ENCODE measurements at places on chromosomes 7 and 10. TPM values are rescaled to one million over a fixed set of nuclear protein-coding genes. Genes with fewer than 3 reads are reported as not detected.

- DNase-seq = no peak
Observed at GRCh38 chr7:142620402-142620801, 128.9 kb upstream of the PRSS1 start.

GRCh38 chr10:29443745-29444523 is 155.1 kb downstream of the LYZL1 start:
- DNase-seq = no peak

The PNLIPRP3 gene
- not detected for total RNA-seq

DNA sequence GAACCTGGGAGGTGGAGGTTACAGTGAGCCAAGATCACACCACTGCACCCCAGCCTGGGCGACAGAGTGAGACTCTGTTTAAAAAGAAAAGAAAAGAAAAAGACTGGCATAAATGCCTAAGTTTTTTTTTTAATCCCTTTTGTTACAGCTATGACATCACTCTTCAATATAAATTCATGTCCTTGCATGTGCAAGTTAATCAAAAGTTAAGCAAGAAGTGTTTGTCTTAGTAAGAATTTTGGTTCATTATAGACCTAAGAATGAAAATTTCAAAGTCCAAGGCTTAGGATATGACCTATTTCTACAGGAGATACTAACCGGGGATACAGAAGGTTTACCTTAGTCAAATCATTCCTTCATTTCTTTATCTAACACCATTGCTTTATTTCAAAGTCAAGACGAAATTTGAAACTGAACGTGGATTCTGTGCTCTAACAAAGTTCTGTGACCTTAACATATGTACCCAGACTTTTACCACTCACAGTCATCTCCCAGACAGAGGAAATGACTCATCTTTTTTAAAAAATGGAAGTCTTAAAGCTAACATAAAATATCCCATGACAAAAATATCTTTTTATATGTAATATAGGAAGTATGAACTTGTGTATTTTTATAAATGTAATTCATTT is 29.3 kb upstream of the ITGB8 start:
- DNase-seq = no peak

The CHST3 gene
- total RNA-seq = 2.5 TPM

DNA sequence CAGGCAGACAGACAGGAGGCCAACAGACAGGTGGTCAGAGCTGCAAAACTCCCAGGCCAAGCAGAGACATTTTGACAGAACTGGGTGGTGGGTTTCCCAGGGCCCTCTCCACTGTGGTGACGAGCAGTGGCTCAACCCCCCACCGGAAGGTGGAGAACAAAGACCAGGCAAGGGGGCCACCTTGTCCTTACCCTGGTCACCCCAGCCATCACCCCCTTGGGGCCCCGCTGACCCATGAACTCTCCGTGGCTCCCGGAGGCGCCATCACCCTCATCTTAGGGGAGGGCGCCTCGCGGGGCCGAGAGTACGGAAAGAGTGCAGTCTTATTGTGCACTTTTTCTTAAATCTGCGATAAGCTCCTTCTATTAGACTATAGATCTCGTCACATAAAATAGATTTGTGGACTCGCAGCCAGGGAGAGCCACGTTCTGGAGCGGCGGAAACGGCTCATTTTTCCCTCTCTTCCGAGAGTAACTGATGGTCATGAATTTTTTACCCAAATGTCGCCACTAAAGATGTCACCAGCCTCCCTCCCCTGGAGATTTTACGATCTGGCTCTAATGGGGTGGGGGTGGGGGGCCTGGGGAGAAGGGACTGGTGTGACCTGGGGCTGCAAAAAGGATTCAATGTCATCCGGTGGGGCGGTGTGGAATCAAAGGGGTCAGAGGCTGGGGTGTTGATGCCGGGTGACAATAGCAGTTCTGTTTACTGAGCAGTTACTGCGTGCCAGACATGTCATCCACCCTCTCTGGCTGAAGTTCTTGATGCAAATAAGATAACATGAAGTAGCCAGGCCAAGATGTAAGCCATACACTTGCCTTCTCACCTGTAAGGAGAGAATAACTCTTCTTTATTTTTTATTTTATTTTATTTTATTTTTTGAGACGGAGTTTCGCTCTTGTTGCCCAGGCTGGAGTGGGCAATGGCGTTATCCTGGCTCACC is 71.1 kb upstream of the MYL10 start:
- no peak for DNase-seq

The HECW1 gene
- 0.40 TPM for total RNA-seq

GRCh38 chr7:128833148-128833945 is 3.1 kb downstream of the FLNC start:
- DNase-seq = peak; percentile 44

DNA sequence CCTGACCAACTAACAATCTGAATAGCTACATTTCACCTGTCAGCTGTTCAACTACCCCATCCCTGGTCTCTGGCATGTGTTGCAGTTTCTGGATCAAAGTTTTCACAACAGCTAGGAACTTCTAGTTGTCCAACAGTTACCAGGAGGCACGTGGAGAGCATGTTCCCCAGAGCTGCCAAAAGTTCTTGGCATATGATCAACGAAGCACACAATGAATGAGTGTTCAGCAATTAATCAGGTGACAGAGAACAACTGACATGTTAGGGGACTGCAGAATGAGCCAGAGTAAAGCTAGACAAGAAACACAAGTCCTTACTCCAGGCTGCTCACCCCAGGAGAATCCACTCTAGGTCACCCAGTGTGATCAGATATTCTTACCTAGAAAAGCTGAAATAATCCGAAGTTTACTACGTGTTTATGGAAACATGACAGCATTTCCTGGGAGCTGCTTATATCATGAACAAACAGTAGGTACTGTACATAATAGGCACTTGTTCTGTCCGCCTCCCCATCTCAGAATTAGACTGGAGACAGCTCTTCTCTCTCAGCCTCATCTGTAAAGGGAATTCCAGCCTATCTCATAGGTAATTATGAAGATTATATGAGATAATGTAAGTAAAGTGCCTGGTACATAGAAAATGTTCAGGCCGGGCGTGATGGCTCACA is 50.6 kb downstream of the ZNF438 start:
- peak; percentile 25 for DNase-seq

DNA sequence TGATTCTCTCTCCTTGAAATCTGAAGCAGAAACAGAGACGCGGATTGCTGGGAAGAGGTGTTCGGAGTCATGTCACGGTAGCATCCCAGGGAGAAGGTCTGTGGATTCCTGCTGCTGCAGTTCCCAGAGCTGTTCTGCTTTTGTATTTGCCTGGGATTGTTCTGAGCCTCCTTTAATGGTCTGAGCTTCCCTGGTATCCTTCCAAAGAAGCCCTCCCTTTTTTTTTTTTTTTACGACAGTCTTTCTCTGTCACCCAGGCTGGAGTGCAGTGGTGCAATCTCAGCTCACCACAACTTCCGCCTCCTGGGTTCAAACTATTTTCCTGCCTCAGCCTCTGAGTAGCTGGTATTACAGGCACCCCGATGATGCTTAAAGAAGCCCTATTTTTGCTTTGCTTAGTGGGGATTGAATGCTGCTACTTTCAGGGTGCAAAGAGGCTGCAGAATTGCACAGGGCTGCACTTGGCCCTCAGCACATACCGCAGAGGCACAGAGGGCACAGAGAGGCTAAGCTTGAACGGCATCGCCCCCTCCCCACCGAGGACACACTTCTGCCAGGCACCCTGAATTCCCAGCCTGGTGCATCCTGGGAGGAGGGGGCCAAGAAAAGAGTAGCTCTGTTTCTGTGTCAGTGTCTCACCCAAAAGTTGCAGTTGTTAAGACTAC is 208.6 kb upstream of the GALNT17 start:
- DNase-seq = no peak

The KEL gene
- total RNA-seq = not detected

DNA sequence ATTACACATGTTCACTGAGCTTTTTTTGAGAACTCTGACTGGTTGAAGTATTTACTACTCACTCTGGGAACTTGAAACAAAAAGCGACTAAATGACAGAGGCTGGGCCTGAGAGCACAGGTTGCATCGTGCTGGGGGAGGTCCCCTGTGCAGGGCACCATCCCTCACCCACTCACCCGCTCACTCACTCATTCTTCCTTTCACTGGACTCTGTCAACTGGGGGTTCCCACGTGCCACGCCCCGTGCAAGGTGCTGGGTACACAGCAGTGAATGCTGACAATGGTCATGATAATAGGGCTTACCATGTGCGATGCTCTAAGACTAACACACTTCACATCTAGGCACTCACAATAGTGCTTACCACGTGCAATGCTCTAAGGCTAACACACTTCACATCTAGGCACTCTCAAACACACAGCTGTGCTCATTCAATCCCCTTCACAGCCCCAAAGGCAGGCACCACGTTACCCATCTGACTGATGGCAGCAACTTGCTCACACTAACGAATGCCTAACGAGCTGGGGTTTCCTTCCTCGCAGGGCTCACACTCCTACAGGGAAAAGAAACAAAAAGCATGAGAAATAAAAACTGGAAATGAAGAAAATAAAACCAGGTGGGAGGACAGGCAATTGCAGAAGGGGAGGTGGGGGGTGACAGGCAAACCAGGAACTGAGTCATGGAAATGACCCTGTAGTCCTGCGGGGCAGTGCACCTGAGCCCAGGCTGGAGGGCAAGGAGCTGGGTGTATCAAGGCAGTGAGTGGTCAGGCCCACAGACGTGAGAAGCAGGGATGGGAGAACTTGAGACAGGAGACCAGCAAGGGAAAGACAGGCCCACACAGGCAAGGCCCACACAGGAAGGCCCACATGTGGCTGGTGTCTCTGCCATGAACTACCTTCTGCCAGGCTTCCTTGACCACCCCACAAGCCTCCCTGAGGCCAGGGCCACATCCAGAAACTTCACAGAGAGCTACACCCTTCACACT is 147.0 kb upstream of the FAM20C start:
- peak; percentile 9 for DNase-seq

The TMEM270 gene
- not detected for total RNA-seq
